Stimulated activated naive CD8-positive, alpha-beta T cell treated with anti-CD3 and anti-CD28 coated beads, Interleukin-15, Interleukin-2, amounts not matched to agents 100 U/mL and 50 U/mL, for 24 hours (primary cell): ENCODE measurements at places on chromosomes 1 and 21.

- DNase-seq: no peak
Measured at GRCh38 chr1:235136111-235136510, 7.5 kb upstream of the TOMM20 start.

DNA sequence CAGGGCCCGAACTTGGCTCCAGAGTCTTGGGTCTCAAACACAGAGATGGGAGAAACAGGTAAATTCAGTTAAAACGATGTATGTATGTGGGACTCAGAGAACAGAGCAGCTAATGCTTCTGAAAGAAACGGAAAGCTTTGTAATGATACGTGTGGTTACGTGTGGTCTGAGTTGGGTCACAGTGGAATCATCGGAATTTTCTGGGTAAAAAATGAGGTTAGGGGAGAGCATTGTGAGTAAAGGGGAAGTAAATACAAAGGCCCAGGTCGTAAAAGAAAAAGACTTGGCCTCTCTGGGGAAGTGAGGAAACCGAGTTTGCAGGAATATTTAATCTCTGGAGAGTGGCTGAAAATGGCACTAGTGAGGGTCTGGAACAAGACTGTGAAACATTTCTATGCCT is 8.3 kb downstream of the NHLH2 start:
- DNase-seq: no peak

- DNase-seq: no peak
Measured at GRCh38 chr21:25176637-25177412, 430.5 kb downstream of the MRPL39 start.

DNA sequence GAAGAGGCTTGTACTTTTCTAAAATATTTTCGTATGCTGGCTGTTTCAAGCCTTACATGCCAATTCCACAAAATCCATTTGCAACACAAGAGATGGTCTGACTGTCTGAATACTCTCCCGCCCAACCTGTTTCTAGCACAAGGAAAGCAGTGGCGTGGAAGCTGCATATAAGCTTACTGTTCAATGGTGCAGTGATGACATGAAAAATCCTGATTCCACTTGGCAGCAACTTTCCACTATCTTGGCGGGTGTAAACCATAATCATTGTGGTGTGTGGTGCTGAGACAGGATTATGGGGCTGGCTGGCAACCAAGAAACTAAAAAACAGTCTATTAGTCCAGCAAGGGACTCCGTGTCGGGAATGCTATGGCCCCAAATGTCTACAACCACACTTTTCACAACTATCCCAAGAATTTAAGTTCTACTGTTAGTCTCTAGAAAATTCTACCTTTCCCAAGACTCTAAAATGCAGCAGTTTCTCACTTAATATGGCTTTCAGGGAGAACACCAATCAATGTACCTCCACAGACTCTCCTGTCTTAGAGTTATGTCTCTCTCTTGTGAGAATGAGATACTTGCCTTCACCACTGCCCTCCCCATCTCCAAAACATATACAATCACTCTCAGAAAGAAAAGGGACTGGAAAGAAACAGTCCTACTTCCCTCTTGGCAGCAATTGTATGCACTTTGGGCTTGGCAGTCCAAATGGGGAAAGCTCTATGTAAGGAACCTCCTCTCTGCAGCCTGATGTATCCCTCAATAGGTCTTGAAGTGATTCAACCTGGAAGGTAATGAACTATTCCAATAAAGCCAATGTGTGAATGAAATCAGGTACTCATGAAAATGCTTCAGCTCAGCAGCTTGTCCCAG is 9.5 kb downstream of the COLGALT2 start:
- DNase-seq: no peak

- DNase-seq: no peak
Measured at GRCh38 chr1:154913273-154913672, 23.2 kb downstream of the PMVK start.

DNA sequence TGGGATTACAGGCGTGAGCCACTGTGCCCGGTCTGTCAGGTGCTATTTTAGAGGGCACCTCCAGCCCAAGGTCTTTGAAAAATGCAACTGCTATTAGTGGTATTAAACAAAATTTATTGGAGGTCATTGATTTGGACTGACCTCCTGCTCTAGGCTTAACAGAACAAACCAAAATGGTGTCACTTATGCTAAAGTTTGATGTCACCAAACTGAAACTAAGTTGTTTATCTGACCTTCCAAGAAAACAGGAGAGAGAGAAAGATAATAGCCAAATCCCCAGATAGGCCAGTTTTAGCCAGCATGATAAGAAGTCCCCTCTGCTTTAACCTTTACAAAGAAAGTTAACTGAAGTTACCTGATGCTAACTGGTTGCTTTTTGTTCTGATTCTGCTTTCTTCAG is 8.1 kb upstream of the INAVA start:
- no peak for DNase-seq

DNA sequence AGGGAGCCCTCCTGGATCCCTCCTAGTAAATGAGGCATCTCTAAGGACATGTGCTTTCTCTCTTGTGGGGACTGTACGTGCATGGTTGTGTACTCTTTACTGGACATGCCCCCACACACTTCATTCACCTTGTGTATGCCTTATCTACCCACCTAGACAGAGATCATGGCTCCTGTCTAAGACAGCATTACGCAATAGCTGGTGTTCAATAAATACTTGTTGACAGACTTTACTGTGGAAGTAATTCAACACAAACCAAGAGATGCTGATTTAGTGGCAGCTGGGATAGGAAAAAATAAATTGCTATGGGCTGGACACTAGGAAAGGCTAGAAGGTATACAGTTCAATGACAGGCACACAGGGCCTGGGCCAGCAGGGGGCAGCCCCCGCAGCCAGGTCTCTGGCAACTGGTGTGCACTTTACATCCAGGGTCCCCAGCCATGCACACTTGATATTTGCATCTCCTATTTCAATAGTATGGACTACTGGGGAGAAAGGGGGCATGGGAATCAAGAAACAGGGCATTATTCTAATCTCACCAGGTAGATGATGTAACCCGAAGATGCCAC is 24.2 kb downstream of the TRABD2B start:
- no peak for DNase-seq

- no peak for DNase-seq
Measured at GRCh38 chr1:58899587-58900271, 115.9 kb upstream of the JUN start.

DNA sequence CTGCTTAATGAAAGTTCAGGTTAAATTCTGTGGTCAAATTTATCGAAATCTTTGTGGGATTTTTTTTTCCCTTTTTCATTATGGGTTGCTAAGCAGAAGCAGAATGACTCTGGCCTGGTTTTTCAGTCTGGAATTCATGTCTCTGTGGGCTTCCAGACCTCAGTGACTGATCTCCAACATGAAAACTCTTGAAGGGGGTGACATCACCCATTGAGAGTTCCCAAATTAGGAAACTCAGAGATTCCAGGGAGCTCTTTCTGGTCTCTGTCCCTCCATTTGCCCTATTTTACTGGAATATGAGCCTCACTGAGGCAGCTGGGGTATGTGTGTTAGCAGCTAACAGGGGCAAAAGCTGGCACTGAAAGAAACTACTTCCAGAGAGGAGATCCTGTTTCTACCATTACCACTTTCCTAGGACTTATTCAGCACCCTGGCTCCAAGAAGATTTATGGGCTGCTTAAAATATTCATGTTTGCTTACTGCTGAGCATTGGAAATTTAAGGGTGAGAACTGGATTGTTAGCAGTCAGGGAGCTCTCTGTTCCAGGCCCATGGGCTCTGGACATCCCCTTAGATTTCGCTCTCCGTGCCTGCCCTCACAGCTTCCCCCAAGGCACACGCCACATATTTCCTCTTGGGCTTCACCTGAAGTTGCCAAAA is 203.4 kb upstream of the SPAG17 start:
- DNase-seq: no peak

GRCh38 chr1:60969971-60970509 is 112.3 kb upstream of the NFIA start:
- no peak for DNase-seq

DNA sequence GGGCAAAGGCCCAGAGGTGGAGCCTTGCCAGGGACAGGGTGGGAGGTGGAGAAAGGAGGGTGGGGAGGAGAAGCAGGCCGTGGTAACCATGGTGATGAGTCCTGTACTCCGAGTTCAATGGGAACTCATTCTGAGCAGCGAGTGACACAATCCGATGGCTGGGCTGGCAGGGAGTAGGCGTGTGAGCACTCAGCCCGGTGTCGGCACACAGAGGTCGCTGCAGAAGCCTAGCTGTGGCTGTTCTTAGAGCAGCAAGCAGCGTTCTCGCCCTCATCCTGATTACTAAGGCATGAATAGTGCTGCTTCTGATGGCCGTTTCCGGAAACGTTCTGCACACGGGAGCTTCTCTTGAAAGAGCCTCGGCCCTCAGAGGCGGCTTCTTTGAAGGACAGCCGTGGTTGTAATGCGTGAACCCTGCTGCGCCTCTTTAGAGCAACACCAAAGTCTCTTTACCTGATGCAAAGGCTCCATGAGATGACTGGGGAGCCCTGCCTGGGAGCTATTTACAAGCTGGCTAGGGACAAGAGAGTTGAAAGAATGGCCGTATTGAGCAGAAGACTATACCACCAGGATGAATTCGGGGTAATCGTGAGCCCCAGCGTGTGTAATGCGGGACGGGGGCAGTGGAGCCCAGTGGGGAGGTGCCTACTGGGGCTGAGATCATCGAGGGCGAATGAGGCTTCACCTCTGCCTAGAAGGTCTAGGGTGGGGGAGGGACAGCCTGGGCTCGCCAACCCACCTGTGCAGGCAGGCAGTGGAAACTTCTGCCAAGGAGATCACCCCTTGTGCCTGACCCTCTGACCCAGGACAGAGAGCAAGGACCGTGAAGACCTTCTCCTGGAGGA is 72.8 kb upstream of the PAX7 start:
- peak; percentile 10 for DNase-seq

- no peak for DNase-seq
Measured at GRCh38 chr1:160309571-160309970, 24.6 kb upstream of the PEX19 start.

DNA sequence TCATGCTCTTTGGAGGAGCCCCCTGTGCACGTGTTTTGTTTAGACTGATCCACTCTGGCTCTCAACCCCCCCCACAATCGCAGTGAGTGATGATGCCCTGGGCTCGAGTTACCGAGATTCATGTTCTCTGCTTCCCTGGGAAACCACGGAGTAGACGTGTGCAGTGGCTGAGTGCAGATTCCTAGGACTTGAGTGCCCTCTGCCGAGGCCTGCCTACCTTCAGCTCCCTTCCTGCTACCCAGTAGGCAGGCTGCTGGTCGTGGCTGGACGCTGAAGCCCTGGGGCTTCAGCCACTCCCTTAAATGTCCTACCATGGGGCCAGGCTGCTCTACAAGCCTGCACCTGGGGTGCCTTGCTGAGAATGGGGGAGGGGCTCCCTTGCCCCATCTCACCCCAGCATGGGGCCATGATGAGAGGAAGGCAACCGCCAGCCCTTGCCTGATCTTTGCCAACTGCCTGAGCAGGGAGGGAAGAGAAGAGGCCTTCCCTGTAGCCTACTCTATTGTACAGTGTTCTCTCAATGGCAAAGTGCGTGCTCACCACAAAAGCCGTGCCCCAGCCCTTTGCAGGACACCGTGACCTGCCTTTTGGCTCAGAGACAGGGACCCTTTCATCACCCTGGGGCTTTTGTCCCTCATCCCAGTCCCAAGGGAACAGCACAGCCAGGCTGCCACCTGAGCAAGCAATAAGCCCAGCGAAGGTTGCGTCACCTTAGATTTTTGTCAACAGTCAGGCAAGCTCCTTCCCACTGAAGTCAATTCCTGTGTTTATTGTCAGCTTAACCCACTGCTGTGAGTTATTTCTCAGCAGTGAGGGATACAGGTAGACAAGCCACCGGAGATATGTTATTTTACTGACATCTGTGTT is 4.1 kb upstream of the GRIK3 start:
- no peak for DNase-seq
